HT1080 (cell line): ENCODE measurements at places on chromosomes 11 and 22.

DNA sequence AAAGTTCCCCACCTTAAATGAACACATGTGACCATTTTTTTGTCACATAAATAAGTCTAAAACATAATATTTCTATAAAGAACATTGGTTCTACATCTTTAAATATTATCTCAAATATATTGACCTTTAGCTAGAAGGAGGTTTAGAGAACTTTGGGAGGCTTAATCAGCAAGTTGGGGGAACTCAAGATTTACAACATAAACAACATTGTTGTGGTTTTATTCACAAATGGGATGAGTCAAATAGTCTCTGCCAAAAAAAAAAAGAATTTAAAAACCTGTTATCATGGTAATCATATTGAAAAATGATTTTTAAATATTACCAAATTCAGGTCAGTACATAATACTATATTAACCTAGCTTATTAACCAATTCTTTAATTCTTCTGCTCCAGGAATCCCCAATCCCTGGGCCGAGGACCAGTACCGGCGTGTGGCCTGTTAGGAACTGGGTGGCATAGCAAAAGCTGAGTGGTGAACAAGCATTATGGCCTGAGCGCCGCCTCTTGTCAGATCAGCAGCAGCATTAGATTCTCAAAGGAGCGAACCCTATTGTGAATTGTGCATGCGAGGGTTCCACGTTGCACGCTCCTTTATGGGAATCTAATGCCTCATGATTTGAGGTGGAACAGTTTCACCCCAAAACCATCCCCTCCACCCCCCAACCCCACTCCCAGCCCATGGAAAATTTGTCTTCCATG lies 98.2 kb downstream of the RDX start:
- DNase-seq: no peak

GRCh38 chr11:124834526-124835180 lies 30.6 kb upstream of the ROBO3 start:
- no peak for DNase-seq

- no peak for DNase-seq
Observed at GRCh38 chr11:2806351-2807024, 79.1 kb downstream of the CDKN1C start.

GRCh38 chr11:74723511-74723910 lies 7.7 kb downstream of the CHRDL2 start:
- no peak for DNase-seq

DNA sequence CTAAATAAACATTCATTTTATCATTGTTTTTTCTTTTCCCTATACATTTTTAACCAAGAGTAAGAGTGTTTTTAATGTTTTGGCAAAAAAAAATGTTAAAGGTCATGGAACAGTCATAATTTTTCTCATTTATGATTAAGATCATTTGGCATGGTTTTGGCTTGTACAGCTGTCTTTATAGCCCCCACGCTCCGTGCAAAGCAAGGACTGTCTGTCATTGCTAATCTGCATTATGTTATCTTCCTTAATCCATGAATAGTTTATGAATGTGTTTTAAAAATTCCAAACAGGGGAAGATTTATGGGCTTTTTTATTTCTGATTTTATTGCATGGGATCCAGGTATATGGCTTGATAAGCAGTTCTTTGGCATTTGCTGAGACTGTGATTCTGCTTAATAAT lies 28.1 kb downstream of the PGM2L1 start:
- DNase-seq: no peak

DNA sequence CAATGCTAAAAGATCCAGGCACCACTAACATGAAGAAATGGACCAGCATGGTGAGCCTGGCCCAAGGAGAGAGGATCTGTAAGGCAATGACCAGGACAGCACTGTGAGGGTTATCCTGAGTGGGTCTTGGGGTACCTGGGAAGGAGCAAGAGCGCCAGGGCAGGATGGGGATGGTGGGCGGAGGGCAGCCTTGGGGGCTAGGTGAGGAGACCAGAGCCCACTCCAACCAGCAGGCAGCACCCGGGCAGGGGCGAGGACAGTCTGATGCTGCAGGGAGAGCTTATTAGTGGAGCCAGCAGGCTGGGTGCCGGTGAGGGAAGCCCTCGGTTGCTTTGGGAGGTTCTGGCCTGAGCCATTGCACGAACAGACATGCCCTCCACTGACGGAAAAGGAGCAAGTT lies 10.7 kb upstream of the NAP1L4 start:
- no peak for DNase-seq

GRCh38 chr22:38971791-38972190 lies 10.4 kb upstream of the APOBEC3B start:
- no peak for DNase-seq

GRCh38 chr22:49760280-49760629 lies 67.4 kb downstream of the BRD1 start:
- DNase-seq: no peak

- no peak for DNase-seq
Observed at GRCh38 chr11:9347100-9347499, 32.7 kb upstream of the TMEM41B start.

DNA sequence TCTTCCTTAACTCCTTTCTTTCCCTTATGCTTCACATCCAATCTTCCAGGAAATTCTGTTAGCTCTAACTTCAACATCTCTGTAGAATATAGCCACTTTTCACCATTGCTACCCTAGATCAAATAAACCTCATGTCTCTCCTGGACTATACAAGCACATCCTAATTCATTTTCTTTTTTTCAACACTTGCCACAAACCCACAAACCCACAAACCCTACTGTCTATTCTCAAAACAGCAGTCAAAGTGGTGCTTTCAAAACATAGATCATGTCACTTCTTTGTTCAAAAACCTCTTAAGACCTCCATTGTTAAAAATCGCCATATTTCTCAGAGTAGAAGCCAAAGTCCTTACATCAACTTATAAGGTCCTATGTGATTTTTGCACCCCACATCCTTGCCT lies 94.3 kb downstream of the PIWIL4 start:
- no peak for DNase-seq
